ENCODE measurements at places on chromosomes 16 and 17.

DNA sequence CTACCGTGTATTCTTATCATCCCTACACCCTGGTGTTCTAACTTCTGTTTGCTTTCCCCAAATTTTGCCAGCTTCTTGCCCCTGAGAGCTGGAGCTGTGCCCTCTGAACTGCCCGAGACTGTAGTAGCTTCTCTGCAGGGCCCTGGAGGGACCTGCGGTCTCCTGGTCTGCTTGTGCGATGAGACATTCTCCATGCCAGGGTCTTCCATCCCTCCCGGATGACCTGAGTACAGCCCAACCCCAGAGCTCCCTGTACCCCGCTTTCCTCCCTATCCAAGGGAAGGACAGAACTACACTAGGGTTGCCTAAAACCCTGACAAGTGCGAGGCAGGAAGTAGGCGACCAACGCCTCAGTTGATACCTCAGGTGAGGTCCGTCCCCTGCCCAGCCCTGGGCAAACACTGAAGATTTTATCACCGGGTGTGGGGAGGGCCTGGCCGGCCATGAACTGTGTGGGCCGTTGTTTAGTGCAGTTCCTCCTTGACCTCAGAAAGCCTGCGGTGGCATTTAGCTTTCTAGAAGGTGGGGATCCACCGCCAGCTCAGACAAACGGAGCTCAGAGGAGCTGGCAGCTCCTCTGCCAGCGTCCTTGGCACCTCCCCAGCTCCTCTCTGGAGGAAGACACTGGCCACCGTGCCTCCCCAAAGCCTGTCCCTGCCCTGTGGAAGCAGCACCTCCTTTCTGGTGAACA lies 13.7 kb downstream of the CANT1 start:
- DNase-seq = no peak

- no peak for DNase-seq
Observed at GRCh38 chr17:56629531-56630075, 36.1 kb downstream of the NOG start.

GRCh38 chr17:71632328-71632727 lies 488.5 kb upstream of the SOX9 start:
- no peak for DNase-seq

DNA sequence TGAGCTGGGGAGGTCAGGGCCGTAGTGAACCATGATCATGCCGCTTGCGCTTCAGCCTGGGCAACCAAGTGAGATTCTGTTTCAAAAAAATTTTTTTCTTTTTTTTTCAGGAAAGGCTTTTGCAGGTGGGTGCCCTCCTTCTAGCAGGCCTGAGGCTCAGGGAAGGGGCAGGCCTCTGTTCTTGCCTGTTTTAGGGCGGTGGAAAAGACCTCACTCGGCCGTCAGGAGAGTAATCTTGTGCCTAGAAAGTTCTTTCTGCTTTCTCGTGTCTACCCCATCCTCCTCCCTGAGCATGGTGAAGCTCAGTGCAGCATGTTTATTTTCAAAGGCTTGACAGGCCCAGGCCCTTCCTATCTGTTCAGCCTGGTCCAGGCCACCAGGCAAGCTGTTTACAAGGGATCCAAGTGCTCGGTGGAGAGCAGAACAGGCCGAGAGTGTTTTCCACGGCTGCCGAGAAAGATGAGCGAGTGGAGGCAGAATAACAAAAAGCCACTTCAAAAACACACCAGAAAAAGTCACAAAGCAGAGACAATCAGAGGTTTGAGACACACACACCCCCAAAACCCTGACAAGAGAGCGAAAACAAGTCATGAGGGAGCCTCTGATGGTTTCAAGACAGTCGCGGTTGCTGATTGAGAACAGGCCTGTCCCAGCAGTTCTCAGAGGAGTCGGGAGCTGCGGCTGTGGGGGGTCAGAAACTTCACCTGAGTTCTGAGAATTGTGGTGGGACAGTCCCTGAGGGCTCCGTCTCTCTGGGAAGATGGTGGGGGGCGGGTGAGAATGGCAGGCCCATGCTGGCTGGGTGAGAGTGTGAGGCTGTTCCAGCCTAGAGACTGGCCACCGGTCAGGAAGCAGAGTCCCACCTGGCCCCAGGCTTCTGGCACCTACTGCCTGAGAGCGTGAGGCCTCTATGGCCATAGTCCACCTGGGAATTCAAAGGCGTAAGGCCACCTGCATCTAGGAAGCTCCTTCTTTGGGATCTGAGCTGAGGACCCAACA lies 37.5 kb upstream of the CCR7 start:
- DNase-seq = peak; percentile 64

GRCh38 chr17:75514919-75515495 lies 330 bp downstream of the CASKIN2 start:
- no peak for DNase-seq

GRCh38 chr16:67350324-67350723 lies 23.7 kb downstream of the LRRC36 start:
- DNase-seq = no peak

GRCh38 chr17:80694085-80694991 lies 149.7 kb downstream of the RPTOR start:
- DNase-seq = no peak

DNA sequence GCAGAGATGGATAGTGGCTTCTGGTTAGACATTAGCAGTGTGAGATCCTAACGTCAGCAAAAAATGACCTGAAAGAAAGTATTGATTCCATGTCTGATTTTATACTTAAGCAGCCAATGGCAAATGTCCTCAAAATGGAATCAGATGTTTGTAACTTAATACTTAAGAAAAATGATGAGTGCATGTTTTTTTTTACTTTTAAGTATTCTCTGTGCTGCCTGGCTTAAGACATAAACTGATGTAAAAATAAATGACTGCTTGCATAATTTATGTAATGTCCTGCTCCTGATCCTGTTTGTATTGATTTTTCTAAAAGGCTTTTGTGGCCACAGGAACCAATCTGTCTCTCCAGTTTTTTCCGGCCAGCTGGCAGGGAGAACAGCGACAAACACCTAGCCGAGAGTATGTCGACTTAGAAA lies 7.4 kb downstream of the CBFB start:
- no peak for DNase-seq

GRCh38 chr17:57092171-57092570 lies 7.1 kb downstream of the AKAP1 start:
- no peak for DNase-seq

- DNase-seq = peak; percentile 73
Observed at GRCh38 chr17:45277216-45277849, 15.4 kb upstream of the SPATA32 start.

DNA sequence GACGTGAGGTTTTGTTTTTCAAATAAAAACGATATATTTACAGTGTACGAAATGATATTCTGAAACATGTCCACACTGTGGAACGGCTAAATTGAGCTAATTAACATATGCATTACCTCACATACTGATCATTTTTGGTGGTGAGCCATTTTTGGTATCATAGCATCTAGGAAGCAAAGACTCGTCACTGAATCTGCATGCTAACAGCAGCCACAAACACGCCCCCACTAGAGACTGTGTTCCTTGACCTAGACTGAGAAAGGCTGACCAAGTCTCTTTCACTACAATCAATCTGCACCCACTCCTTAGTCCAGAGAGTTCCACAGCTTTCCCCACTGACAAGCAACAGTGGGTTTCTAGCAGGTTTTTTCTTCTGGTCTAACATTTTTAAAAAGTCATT lies 29.5 kb downstream of the NPLOC4 start:
- DNase-seq = no peak

GRCh38 chr16:27729516-27730304 lies 179.8 kb downstream of the KATNIP start:
- DNase-seq = no peak

- DNase-seq = no peak
Observed at GRCh38 chr17:55705847-55706246, 16.8 kb downstream of the TMEM100 start.

DNA sequence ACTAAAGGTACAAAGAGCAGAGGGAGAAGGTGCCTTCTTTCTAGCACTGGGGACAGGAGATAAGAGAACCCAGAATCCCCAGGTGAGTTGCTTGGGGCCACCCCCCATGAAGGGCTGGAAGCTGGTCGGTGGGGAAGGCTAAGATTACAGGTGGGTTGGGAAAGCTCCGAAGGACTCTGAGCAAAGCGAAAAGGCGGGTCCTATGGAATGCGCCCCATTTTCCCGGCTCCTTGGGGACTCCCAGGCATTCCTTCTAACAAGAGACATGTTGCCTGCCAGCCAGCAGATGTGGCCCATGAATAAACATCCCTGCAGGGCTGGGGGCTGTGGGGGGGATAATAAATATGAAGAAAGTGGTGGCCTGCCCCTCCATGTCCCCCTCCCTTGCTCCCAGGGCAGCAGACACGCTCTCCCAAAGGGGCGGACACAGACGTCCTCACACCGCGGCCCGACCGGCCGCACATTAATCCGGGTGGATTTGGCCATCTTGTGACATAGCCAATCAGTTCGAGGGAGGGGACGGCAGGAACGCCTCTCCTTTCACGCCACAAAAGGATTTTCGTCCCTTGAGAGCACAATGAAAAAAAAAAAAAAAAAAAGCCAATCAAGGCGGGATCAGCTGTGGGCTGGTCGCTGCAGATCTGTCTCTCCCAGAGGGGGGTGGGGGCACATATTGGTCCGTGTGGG lies 98.5 kb downstream of the SOX9 start:
- no peak for DNase-seq

GRCh38 chr16:87117936-87118335 lies 199.3 kb downstream of the C16orf95 start:
- no peak for DNase-seq

DNA sequence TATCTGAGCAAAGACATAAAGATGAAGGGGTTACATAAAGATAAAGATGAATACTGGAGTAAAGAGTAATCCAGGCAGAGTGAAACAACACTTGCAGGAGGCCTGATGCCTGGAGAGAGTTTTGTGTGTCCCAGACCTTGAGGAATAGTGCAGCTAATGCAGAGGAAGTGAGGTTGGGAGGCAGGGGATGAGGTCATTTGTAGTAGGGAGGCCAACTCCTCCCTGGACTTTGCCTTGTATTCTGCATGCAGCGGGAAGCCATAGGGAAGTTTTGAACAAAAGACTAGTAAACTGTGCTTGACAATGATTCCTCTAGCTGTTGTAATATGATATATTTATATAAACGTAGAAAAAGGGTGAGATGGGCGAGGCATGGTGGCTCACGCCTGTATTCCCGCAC lies 356.6 kb downstream of the KCNJ2 start:
- no peak for DNase-seq

DNA sequence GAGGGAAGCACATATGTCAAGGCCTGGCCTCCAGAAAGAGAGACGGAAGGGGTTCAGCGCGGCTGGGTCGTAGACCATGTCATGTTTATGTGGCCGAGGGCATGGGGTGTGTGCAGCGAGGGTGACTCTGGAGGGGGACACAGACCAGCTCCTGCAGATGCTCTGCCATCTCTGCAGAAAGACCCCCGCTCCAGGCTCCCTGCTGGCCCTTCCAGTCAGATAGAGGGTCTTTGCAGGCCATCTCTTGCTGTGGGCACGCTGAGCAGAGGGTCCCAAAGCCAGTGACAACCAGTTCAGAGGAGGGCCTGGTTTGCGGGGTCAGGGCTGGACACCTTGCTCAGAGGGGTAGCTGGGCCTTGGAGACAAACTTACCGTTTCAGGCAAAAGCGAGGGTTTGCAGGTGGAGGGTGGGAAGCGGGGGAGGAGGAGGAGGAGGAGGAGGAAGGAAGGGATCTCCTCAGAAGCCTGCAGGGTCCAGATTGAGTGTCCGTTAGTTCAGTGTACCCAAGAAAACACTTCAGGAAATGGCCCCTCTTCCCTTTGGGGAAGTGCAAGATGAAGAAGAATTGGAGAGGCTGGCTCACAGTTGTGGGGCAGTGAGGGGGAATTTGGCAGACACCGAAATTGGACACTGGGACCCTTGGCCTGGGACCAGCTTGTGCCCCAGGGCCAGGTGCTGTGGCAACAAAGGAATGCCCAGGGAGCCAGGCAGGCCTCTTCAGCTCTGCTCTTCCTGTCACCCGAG lies 102.8 kb downstream of the CMIP start:
- DNase-seq = no peak

DNA sequence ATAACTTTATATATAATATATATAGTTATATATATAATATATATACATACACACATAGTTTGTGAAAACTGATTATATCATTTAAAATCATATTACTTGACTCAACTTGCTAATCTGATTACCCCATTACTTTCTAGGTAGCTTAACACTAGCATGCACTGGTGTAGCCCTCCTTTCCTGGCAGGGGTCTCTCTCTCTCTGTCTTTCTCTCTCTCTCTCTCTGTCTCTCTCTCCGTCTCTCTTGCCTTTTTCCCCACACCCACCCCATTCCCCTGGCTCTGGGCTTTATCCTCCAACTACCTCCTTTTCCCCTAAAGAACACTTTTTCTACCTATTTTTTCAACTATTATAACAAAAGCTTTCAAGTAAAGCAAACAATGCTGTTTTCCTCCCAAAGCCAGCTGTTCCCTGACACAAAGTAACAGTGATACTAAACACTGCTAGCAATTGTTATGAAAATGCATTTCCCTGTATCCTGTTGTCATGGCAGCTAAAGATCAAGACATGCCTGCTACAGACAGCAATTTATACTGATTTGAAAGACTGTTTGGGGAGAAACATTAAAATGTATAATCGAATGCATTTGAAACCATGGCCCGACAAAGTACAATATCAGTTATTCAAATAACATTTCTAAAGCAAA lies 89.4 kb downstream of the CHD9NB start:
- no peak for DNase-seq

DNA sequence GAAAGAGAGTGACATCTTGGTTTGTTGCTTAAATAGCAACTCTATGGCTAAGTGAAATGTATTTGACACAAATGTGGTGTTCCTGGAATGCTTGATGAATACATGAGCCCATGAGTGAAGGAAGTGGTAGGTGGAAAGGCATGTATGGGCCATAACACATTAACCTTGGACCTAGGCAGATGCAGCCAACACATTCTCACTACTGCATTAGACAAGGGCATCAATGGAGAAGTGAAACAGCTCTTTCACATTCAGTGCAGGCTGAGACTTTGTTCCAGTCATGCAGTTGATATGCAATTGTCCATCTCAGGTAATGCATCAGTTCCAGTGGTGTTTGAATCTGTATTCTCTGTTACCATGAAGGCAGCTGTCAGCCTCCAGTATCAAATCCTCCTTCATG lies 133.6 kb downstream of the HS3ST3B1 start:
- no peak for DNase-seq

GRCh38 chr17:50155115-50155819 lies 4.8 kb upstream of the PPP1R9B start:
- DNase-seq = no peak

DNA sequence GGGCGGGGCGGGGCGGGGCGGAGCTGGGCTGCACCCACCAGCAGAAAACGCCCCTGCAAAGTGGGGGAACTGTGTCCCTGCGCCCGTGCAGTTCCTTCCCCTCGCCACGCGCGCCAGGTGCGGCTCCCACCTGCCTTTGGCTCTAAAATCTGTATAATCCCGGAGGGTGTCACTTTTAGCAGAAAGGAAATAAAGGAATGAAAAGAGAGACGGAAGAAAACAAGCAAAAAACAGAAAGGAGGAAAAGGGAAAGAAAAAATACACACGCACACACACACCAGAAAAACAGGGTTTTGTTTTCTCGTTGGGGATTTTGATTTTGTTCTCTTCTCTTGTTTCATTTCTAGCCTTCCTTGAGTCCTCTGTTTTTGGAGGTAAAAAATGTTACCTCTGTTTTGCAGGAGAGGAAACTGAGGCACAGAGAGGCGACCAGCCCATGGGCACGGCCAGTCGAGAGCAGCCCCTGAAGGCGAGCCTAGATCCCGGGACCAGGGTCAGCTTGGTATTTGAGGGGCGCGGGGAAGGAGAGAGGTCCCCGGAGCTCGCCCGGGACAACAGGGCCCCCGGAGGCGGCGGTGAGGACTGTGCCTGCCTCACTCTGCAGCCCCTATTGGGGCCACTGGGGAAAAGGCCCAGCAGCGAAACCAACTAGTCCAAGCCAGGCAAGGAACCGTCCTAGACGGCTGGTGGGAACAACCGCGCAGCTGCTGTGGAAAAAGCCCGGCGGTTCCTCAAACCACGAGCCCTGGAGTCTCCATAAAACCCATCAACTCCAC lies 594 bp upstream of the CARHSP1 start:
- DNase-seq = no peak
